Stimulated activated CD8-positive, alpha-beta memory T cell treated with anti-CD3 and anti-CD28 coated beads, Interleukin-4, amount 100 ng/mL, for 24 hours (primary cell): ENCODE measurements at places on chromosomes 13 and 19.

DNA sequence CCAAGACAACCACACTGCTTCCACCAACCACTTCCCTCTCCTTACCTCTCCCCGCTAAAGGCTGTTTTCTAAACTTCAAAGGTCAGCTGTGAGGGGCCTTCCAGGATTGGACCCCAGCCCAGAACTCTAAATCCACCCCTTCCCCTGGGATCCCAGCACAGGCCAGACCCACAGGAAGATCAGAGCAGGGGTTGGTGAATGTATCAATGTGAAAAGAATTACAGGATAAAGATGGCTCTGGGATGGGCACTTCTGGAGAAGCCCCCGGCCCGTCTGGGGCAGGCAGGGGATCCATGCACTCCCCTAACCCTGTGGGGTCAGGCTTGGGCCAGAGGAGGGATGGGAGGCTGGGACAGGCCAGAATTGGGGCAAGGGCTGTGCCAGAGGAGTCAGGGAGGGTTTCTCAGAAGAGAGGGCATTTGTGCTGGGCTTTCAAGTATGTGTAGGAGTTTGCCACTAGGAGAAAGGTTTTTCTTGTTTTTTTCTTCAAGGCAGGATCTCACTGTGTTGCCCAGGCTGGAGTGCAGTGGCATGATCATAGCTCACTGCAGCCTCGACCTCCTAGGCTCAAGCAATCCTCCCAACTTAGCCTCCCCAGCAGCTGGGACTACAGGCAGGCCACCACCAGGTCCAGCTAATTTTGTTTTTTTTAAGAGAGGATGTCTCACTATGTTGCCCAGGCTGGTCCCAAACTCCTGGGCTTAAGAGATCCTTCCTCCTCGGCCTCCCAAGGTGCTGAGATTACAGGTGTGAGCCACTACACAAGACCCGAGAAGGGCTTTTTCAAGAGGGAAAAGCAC is 1.0 kb upstream of the MEF2B start:
- no peak for DNase-seq

DNA sequence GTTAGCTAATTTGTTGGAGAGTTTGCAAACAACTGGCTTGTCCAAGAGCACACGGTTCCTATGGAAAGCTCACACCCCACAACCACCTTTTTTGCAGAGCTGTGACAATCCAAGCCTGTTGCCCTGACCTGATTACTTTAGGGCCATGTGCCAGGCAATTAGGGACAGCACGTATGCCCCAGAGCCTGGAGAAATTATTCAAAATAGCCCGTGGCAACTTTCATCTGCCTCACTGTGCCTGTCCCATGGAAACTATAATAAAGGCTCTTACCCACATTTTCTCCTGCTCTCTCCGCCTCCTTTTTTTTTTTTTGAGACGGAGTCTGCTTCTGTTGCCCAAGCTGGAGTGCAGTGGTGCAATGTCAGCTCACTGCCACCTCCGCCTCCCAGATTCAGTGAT is 18.6 kb upstream of the FBN3 start:
- DNase-seq, result no peak

DNA sequence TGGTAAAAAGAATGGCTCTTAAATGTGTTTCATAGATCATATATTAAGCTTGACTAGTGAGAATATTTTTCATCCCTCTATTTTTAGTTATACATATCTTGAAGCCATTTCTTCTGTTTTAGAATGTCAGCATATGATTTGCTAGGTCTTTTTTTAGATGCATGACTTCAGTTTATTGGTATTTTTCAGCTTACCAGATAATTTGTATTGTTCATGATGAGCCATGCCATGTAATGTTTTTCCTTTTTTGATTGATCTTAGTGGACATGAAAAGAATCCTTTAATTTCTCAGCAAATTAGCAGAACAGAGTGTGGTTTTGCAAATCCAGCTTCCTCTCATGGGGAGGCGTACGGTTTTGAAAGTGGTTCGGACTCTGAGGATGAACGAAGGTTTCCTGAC is 168.5 kb downstream of the LMO7 start:
- no peak for DNase-seq

DNA sequence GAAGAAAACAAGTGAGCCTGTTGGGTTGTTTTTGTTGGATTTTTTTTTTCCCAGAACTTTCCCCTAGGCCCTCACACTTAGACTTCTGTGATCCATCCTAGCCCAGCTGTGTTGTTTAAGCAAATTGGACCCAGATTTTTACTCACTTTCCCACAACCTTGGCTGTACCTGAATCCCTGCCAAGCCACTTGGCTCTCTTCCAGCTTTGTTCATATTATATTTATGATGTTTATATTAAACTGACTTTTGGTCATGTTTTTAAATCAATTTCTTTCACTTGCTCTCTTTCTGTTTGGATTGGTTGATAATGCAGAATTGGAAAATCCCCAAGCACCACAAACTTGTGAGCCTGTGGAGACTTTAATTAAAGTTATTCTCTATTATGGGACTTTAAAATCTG is 16.6 kb downstream of the OLFM4 start:
- DNase-seq, result no peak

DNA sequence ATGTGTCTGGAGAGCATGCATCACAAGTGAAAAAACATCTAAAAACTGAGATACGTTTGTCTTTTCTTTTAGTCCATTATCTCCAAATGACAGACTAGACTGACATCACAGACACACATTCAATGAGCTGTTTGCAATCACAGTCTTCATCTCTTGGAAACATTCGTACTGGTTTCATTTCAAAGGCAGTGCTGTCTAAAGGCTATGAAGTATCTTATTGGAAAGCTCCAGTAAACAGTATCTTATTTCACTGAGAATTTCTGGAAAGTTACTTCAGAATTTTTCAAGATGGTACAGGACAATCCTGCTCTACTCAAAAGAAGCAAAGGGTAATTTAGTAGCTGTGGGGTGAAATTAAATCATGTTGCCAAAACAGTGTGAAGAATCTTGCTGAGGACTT is 53.5 kb upstream of the TNFRSF19 start:
- no peak for DNase-seq

GRCh38 chr19:12828494-12828893 is 5.9 kb downstream of the RTBDN start:
- DNase-seq, result no peak

DNA sequence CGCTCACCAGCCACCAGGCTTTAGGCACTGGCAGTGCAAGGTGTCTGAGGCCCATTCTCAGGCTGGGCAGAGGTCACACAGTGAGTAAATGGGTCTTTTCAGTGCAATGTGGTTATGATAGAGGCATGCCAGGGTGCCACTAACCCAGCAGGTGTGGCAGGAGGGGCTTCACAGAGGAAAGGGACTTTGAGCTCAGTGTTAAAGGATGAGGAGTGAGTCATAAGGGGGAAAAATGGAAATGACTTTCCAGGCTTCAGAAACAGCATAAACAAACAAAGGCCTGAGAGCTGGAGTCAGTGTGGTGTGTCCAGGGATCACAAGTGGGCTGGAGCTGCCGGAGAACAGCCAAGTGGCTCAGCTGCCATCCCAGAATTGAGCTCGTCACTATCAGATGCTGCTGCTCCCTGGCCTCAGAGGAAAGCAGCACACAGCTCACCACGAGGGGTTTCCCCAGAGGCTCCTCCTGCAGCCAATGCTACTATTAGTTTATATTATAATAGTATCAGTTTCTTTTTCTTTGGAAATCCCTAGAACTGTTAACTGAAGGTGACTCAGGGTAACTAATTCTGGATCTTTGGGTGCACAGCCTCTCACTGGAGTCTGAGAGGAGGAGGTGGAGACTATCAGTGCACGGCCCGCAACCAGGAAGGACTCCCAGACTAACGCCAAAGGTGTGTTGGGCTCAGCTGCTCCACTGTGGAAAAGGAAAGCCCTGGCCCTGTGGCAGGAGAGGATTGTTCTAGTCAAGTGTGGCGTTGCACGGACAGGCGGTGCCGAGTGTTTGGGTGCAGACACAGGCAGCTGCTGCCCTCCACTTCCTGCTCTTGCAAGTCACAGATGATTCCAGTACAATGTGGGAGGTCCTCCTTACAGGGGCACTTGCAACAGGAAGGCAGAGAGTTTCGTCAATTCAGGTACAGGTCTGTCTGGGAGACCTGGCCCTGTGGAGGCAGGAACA is 39.5 kb downstream of the DHRS12 start:
- DNase-seq, result peak; percentile 55

DNA sequence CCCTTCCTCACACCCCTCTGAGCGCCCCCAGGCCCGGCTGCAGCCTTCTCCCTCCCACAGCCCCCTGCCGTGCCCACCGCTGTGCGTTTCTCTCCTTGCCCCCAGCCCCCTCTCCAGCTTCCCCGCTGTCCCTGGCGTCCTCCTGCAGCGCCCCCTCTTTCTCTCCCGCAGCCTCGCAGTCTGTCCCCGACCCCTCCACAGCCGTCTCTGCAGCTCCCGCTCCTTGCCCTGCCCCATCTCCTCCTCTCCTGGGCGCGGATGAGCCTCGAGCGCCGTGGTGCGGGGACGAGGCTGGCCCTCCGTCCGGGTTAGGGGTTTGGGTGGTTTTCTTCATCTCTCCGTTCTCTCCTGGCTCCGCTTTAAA is 1.1 kb downstream of the KMT5C start:
- DNase-seq, result no peak

GRCh38 chr19:16200038-16201010 is 2.6 kb downstream of the AP1M1 start:
- no peak for DNase-seq

GRCh38 chr13:74061926-74062595 is 72.1 kb downstream of the KLF12 start:
- DNase-seq, result no peak

DNA sequence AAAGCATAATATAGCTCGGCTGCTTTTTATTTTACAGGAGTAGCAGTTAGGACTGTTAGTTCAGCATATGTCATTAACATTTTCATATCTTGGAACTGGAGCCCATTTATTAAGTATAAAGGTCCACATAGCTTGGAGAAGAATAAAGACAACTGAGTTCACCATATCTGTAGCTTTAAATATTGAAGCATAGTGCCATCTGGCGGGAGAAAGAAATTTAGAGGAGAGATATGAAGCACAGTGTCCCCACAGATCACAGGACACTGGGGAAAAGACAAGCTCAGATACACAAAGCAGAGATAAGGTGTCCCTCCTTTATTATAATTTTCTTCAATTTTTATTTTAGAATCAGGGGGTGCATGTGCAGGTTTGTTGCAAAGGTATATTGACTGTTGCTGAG is 104.7 kb upstream of the FREM2 start:
- no peak for DNase-seq

GRCh38 chr13:99381766-99382165 is 74.6 kb upstream of the GPR183 start:
- DNase-seq, result no peak

DNA sequence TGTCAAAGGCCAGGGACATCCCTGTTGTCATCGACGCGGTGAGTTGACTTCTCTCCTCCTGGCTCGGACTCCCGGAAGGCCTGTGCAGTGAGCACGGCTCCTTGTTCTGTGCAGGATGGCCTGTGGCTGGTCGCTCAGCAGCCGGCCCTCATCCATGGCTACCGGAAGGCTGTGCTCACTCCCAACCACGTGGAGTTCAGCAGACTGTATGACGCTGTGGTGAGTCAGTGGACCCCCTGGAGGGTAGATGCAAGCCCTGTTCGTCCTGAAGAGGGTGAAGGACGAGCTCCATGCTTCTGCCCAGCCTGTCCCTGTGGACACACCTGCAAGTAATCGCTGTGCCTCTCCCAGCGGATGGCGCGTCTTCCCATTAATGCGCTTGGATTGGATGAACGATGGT is 19.2 kb downstream of the NAXD start:
- no peak for DNase-seq

DNA sequence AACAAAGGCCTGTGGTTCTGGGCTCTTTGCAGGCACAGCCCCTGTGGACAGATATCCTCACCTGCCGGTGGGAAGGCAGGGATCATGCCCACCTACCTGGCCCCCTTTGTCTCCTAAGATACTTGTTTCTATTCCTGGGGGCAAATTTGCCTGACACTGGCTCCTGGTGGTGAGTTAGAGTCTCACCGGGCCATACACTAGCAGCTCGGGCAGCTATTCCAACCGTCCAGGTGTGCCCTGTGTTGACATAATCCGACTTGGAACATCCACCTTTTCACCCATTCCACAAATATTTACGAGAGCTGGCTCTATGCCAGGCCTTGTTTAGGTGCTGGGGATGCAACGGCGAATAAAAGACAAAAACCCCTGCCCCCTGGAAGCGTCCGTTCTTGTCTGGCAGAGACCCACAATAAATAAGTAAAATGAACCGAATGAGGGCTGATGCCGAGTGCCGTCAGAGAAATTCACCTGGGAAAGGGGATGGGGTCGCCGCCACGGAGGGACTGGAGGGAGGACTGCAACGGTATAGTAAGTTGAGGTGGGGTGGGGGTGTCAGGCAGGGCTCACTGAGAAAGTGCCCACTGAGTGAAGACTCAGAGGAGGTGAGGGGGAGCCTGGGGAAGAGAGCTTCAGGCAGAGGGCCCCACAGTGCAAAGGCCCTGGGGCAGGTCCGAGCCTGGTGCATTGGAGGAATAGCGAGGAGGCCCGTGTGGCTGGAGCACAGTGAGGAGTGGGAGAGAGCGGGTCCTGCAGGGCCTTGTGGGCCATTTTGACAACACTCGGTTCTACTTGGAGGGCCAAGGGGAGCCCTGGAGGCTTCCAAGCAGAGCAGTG is 43.2 kb upstream of the RANBP3 start:
- no peak for DNase-seq

DNA sequence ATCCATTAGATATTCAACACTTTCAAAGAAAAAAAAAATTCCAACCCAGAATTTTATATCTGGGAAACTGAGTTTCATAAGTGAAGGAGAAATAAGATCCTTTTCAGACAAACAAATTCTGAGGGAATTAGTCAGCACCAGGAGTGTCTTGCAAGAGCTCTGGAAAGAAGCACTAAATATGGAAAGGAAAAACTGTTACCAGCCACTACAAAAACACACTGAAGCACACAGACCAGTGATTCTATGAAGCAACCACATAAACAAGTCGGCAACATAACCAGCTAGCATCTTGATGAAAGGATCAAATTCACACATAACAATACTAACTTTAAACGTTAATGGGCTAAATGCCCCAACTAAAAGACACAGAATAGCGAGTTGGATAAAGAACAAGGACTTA is 368.4 kb upstream of the MIR17HG start:
- no peak for DNase-seq

DNA sequence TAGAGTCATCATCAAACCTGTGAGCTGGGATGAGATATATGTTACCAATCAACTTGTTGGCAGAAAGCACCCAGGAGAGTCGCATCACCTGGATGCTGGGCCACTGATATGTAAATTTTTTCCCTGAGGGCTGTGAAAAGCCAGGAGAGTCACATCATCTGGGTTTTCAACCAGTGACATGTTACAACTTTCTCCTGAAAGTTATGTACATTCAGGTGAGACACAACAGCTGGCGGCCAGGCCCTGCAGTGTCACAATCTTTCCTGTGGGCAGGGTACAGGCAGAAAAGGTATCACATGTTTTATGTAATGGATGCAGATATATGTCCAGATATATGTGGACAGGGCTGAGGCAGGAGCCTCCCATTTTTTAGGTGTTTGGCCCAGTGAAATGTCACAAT is 13.2 kb upstream of the ZNF724 start:
- DNase-seq, result no peak

- no peak for DNase-seq
Observed at GRCh38 chr13:62320129-62321108, 904.8 kb upstream of the PCDH20 start.

GRCh38 chr19:18735324-18735723 is 51.8 kb downstream of the CRTC1 start:
- no peak for DNase-seq
